ENCODE measurements at places on chromosomes 6 and 20.

DNA sequence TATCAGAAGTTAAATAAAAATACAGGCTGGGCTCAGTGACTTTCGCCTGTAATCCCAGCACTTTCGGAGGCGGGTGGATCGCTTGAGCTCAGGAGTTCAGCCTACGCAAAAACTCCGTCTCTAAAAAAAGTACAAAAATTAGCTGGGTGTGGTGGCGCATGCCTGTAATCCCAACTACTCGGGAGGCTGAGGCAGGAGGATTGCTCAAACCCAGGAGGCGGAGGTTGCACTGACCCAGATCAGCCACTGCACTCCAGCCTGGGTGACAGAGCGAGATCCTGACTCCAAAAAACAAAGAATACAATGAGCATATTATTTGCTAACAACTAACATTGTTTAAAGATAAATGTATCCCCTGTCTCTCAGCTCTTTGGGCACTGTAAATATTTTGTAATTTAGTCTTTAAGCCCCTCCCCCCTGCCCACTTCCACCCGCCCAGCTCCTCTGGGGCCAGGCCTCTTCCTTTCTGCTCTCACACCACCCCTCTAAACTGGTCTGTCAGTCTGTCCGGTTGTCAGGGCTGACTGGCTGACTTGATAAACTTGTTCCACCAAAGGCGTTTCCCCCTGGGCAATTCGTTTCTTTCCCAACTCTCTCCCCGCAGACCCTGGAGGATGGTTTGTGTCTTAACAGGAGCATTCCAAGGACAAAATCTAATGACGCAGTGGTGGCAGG lies 62.4 kb upstream of the QKI start:
- no peak for DNase-seq

DNA sequence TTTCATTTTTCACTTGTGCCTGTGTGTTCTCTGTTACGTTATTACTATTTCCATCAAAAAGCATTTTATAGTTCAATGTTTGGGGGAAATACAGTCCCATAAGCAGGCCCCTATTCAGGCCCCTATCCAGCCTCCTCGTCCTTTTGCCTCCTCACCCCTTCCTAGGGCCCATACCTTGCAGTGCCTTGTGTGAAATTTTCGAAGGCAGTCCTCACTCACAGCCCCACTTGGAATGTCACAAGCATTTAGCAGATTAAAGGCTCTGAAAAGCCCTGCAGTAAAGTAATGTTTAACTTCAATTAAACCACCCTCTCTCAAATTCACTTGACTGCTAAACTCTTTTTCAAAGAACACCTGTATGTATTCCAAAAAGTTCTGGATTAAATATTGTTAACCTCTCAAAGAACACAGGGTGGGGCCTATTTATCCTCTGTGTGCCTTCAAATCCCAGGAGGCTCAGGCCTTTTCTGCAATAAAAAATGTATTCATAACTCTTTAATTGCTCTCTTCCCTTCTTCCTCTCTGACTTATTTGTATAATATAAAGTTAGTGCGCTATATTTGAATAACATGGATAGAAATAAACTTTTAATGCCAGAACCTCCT lies 202.5 kb downstream of the FOXA2 start:
- DNase-seq = no peak

DNA sequence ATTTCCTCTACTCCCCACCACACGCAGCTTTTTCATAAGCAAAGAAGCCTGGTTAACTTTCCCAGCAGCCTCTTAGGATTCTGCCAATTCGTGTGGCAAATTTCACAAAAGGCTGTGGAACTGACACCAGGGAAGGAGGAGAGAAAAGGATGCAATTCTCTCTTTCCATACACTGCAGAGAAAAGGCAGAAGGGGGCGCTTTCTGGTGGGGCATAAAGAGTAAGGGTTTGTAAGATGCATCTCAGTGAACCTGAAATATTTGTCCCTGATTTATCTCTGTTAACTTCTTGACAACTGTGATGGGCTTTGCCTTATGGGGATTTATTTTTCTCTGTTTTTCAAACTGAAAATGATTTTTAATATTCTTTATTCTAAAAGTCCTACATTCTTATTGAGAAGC lies 45.5 kb upstream of the GLP1R start:
- peak; percentile 6 for DNase-seq

- no peak for DNase-seq
These were observed 189.7 kb upstream of the JAG1 start for GRCh38 chr20:10863337-10864060.

DNA sequence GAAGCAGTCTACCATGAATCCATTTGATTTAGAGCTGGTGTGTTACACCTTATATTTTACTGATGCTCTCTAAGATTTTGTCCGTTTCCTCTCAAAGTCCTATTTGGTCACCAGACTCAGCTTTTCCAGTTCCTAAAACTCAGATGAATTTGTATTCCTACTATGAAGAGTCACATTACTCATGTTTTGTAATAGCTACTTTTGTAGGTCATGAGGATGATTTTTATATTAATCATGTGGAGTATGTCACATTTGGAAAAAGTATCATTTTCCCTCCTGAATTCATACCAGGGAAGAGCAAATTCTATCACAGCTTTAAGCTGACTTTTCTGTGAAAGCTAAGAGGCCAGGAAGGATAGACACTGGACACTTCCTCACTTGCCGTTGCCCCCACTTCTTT lies 140.6 kb upstream of the SCGN start:
- no peak for DNase-seq

- DNase-seq = no peak
These were observed 68.9 kb downstream of the MTHFD1L start for GRCh38 chr6:150934380-150934779.

- no peak for DNase-seq
These were observed 41.9 kb upstream of the NR2E1 start for GRCh38 chr6:108123946-108124345.

Measured in stimulated activated CD4-positive, alpha-beta T cell treated with anti-CD3 and anti-CD28 coated beads, Interleukin-2, amount 100 ng/mL, for 48 hours (primary cell).